ENCODE measurements at places on chromosomes 2 and 18.

GRCh38 chr18:6109743-6110142 is 214.4 kb upstream of the TMEM200C start:
- no peak for DNase-seq

DNA sequence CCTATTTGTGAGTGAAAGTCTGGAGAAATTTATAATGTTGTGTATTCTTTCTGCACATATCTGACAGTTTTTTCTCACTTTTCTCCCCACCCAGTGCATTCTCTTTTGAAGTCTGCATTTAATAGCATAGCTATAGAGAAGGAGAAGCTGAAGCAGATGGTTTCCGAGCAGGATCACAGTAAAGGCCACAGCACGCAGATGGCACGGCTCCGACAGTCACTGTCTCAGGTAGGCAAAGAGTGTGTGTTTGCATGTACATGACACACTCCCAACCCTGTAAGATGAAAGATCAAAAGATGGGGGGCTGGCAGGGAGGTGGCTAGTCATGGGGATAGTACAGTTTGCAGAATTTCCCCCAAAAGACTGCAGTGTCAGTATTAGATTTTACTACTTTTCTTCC is 89.4 kb downstream of the PRKRA start:
- no peak for DNase-seq

GRCh38 chr18:76721207-76721996 is 101.0 kb upstream of the ZNF236 start:
- DNase-seq, result no peak

DNA sequence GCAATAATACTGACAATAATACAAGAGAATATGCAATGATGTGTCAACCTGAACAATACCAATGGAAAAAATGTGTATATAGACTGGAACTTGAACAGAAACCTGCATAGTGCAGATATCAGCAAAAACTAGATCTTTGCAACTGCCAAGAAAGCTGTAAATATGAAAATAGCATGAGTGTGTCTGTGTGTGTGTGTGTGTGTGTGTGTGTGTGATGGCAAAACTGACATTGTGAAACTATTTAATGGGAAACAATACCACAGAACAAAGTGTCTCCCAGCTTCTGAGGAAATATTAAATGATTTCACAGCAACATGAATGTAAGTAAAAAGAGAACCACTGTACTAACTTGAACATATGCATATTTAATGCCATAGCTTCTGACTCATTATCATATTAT is 558.2 kb upstream of the LINC00305 start:
- no peak for DNase-seq

DNA sequence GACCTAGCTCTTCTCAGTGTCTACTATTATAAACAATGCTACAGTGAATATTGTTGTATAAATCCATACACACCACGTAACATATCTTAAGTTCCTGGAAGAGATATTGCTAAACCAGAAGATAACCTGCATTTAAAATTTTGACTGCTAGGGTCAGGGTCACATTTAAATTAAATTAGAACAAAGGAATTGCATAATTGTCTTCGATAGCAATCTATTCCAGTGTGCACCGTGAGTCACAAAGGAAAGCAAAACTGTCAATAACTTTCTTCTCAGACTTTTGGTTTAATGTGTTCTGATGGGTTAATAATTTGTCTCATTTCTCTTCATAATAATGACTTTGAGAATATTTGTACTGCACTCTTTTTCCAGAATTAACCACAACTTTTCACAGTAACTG is 4.2 kb downstream of the GEN1 start:
- no peak for DNase-seq

DNA sequence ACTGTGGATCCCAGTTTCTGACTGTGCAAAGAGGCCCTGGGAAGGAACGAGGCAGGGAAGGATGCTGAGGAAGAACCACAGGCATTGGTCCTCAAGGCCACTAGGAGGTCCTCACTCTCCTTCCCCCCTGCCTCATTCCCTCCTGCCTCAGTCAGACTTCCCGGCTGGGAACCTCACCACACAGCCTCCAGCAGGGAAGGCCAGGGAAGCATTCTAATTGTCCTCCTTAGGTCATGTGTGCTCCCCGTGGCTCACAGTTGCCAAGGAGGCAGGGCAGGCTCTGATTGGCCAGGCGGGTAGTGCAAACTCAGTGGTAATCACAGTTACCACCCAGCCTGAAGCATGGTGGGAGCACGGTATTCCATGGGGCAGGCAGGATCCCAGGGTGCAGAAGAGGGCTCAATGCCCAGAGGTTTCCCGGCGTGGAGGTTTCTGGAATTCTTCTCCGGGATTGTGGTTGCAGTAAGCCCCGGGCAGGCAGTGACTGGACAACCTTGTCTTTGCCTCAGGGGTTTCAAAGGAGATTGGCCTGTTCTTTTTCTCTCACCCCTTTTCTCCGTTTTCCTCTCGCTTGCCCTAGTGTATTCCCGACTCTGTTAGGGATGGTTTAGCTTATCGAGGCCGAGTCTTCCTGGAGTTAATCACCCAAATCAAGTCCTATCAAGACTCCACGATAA is 27.1 kb downstream of the FER1L5 start:
- DNase-seq, result no peak

DNA sequence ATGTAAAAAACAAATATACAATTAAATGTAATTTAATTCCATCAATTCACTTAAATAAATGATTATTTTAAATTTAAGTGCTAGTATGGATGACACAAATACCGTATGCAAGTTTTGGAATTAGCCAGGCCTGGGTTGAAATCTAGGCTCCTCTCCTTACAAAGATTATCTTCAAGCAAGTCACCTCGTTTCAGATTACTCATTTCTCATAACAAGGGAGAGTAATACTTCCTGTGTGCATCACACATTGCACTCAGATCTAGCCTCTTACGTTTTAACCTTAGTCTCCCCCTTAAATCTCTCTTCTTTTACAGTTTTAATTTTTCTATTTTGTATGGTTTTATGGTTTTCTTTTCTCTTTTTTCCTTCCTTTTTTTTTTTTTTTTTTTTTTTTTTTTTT is 1475.9 kb upstream of the NXPH2 start:
- DNase-seq, result no peak

DNA sequence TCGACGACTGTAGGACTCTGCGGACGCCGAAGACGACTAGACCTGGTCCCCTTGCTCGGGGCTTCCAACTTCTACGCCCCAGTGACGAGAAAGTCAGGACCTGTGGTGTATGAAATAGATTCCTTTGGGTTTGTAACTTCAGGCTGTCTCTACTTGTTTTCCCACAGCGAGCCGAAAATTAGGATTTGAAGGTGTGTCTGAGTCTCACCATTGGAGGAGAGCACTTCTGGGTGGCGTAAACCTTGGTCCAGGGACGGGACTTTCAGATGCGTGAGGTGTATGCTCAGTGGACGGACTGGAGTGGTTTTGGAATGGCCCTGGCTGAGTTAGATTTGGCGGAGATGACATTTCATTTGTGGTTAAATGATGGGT is 1.3 kb downstream of the BIRC6 start:
- DNase-seq, result no peak

GRCh38 chr18:39274535-39274934 is 1708.9 kb upstream of the CELF4 start:
- DNase-seq, result no peak

DNA sequence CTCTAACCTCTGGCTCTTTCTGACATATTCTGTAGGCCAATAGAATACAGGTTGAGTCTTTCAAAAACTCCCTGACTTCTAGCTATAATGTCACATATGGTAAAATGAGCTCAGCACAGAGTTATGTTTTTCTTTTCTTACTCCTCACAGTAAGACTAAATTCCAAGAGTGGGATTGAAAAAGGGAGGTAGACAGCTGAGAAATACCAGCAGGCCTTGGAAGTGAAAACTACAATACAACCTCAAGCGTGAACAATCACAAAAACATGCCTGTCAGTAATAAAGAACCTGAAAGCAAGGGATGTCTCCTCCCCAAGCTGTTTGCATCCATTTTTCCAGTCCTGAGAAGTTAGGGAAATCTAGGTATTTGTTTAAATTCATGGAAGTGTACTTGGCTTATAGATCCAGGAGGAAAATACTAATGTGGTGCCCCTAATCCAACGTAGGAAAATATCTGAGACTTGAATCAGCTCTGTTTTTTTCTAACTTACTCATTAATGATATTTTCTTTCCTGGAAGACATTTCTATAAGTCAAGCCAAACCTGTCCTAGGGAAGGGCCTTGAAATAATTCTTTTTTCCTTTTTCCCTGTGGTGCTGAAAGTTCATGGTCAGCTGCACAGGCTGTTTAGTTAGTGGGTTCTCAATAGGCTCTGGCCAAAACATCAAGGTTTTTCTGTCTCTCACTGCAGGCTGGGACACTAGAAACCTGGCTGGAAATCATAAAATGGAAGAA is 167.9 kb upstream of the SPATS2L start:
- DNase-seq, result no peak

GRCh38 chr2:223886726-223887125 is 49.3 kb upstream of the AP1S3 start:
- DNase-seq, result no peak

GRCh38 chr2:30656079-30656478 is 151.2 kb downstream of the CAPN13 start:
- no peak for DNase-seq

GRCh38 chr18:55477860-55478581 is 110.0 kb downstream of the TCF4 start:
- no peak for DNase-seq

- DNase-seq, result no peak
These were observed 55.2 kb downstream of the EMX1 start for GRCh38 chr2:72972352-72973136.

DNA sequence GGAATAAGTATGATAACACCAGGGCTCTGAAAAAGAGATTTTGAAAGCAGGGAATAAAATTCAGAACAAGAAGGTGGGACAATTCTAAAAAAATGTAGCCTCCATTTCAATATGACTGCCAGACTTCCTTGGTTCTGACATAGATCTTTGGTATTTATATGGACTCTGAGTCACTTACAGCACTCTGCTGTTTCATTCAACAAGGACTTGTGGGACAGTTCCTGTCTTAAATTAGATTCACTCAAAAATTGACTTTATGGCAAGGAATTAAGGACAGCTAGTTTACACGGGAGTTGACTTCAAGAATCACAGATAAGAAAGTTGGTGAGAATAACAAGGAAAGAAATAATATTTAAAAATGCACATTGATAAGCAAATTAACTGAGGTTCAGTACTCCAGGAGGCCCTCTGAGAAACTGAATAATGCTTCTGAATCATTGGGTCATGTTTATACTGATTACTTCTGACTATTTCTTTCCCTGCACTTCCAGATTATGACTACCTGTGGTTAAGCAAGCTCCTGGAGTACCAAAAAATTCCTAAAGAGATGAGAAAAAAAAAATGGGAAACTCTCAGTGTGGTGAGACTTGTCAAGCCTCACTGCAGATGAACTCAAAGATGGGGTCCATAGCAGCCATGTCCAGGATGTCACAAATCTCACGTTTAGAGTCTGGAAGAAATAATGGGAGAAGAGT is 828.3 kb upstream of the PIK3C3 start:
- no peak for DNase-seq

DNA sequence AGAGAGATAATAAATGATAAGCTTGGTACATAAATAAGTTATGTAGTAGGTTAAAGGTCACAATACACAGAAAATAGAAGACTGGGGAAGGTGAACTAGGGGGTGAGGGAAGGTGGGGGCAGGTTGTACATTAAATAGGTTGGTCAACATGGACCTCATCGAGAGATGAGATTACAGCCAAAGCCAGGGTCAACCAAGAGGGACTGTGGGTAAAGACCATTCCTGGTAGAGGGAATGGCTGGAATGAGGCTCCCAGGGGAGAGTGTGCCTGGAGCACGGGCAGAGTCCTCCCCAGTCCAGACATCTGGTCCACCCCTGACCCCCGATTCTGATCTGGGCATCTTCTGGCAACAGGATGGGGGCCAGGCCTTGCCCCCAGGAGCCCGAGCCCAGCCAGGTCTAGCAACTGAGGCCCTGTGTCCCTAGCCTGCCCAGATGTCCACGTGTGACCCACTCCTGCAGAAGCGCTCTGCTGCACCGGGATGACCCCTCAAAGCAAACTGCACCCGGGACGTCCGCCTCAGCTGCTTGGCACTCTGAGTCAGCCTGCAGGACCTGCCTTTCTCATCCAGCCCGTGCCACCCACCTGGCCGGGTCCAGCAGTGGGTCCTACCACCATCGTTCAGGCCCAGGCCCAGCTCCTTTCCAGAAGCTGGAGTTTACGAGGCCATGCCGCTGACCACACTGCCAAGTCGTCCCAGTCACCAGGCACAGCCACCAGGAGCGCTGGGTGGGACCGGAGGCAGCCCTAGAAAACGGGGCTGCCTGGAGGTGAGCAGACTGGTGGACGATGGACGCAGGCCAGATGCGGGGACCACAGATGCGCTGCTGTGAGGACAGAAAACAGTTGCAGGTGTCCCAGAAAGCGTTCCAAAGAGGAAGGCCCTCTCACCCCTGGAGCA is 56.2 kb upstream of the ID2 start:
- DNase-seq, result no peak

GRCh38 chr2:176582990-176583481 is 313.8 kb downstream of the MTX2 start:
- DNase-seq, result no peak

GRCh38 chr18:51069885-51070284 is 39.9 kb downstream of the SMAD4 start:
- DNase-seq, result no peak

- DNase-seq, result no peak
These were observed 44.5 kb downstream of the USP34 start for GRCh38 chr2:61426267-61426897.

DNA sequence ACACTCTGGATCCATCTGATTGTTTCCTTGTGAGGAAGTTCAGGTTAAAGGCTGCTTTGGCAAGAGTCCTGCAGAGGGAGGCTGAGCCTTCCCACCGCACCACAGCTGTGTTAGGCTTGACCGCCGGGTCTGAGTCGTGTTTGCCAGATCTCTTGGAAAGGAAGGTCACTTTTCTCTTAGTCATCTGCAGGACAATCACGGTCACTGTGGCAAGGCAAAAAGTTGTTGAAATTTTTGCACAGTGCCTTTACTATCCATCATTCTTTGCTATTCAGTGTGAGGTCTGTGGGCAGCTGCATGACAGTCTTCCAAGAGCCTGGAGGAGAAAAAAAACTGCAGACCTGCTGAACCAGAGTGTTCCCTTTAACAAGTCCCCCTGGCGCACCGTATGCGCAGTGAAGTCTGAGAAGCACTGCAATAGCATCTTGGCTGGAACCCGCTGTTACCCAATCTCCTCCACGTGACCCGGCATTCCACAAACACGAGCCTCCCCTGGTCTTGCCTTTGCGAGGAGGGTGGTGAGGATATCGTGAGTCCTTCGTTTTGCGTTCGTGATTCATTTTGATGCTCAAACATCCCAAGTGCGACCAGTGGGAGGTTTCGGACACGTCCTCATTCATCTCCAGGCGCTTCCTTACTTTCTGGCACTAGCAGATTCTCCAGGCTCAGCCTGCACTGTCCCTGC is 23.0 kb downstream of the BIN1 start:
- no peak for DNase-seq

DNA sequence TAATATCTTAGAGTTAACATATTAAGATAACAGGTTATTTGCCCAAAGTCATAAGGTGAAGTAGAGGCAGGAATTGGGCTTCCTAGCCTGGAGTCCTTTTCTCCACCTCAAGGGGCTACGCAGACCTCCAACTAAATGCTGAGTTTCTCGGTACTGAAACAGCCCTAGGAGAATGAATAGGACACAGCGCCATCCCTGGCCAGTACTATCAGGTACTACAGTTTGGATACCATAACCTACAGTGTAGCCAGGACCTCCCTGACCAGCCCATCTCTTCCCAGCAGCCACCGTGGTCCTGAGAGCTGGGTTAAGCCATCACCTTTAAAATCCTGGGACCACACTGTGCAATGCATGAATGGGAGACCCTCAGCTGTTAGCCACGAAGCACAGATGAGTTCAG is 15.7 kb downstream of the CASP8 start:
- no peak for DNase-seq

- no peak for DNase-seq
These were observed 99.7 kb downstream of the RND3 start for GRCh38 chr2:150387586-150388288.
